ENCODE measurements at places on chromosomes 2 and 18.

DNA sequence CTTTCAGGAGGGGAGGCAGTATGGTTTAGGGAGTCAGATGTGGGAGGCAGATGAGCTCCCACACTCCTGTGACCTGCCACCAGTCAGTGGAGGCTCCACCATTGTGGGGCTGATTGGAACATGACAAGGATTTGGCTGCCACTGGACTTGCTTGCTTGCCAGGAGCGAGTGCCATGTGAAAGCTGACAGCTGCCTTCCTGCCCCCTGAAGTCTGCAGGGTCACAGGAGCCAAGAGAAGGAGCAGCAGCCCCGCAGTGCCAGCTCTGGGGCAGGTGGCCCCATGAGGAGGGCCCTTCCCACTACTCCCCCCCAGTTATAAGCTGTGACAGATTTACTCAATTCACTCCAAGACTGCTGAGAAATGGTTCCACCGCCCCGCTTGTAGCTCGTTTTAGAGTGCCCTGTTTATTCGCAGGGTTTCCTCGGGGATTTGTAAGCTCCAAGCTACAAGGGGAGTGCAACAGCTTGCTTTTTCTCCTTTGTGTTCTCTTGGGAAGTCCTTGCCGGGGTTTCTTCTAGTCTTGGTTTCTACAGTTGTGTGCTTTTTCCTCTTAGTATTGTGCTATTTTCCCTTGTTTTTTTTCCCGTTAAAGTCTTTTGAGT is 414.3 kb downstream of the MEIS1 start:
- DNase-seq = no peak

DNA sequence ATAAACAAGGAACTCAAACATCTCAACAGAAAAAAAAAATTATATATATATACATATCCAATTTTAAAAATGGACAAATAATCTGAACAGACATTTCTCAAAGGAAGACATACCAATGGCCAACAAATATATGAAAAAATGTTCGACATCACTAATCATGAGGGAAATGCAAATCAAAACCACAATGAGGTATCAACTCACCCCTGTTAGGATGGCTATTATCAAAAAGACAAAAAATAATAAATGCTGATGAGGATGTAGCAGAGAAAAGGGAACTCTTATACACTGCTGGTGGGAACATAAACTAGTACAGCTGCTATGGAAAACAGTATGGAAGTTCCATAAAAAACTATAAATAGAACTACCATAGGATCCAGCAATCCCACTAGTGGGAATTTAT is 46.1 kb downstream of the CLASP1 start:
- no peak for DNase-seq

DNA sequence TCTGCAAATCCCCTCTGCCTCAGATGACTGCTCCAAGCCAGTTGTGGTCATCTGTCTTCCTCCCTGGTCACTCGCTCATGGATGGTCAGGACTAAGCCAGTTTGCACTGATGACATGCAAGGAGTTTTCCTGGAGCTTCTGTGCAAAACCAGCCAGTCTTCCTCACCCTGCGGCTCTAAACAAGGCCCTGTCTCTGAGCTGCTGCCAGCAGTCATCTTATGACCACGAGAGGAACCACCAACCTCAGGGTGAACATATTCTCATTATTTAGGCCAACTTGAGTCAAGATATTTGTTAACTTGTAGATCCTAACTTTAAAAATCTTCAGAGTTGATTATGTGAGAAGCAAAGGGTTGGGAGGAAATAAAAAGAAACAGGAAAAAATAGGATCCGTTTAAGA is 119.9 kb upstream of the CAB39 start:
- DNase-seq = no peak

GRCh38 chr2:65357959-65358294 is 74.5 kb downstream of the SPRED2 start:
- DNase-seq = no peak

GRCh38 chr2:8855010-8855409 is 17.6 kb upstream of the KIDINS220 start:
- DNase-seq = no peak

- DNase-seq = no peak
Observed at GRCh38 chr2:231661422-231662027, 46.8 kb upstream of the PTMA start.

DNA sequence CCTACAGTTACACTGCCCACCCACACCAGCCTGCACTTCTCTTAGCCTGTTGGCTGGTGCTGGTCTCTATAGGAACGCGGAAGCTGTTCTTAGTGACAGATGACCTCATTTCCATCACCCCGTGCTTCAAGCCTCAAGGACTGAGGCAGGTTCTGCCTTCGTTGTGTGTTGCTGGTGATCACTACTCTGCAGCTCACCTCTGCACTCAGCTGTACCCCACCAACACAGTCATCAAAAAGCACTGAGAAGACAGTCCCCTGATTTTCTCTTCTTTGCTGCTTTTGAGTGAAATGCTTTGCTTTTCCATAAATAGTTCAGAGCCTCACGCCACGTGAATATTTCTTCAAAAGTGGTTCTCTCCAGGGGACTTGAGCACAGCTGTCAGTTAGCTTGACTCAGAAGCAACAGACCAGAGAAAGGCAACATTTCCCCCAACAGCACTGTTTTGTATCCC is 225.7 kb upstream of the CCDC150 start:
- DNase-seq = peak; percentile 8

GRCh38 chr2:138447889-138448570 is 53.5 kb upstream of the SPOPL start:
- DNase-seq = no peak

GRCh38 chr2:179850188-179850587 is 11.2 kb downstream of the ZNF385B start:
- DNase-seq = no peak
